ENCODE measurements at places on chromosomes 7 and 10.

DNA sequence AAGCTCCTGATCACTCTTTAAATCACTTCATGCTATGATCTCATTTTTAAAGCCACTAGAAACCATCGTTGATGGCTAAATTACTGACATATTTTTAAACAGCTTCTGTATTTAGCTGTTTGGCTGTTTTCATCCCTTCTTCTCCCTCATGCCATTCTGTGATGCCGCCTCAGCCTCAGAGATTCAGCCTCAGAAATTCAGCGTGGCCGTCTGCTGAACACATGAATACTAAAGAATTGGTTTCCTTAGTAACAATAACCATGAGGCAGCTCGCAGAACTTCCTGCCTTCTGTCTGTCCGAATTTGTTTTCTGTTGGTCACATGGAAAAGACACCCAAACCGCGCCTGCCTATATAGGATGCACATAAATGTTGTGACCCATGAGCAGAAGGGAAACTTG is 31.0 kb upstream of the FZD1 start:
- no peak for DNase-seq

GRCh38 chr7:8938044-8938805 is 504.8 kb downstream of the NXPH1 start:
- no peak for DNase-seq

DNA sequence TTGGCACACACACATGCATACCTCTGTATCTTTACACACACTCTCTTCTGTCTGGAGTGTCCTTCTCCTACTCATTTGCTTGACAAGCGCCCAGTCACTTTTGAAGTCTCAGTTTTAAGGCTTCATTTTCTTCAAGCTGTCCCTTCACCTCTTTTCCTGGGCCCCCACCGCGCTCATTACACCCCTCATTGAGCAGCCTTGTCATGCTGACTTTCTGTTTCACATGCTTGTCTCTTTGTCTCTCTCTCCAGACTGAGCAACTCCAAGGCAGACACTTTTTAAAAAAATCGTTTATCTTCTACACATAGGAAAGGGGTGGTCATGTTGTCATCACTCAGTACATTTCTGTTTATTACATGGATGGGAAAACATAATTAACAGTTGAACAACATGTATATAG is 225.2 kb upstream of the FZD1 start:
- no peak for DNase-seq

- DNase-seq = peak; percentile 9
Measured at GRCh38 chr10:128095753-128096469, 30.3 kb downstream of the MKI67 start.

DNA sequence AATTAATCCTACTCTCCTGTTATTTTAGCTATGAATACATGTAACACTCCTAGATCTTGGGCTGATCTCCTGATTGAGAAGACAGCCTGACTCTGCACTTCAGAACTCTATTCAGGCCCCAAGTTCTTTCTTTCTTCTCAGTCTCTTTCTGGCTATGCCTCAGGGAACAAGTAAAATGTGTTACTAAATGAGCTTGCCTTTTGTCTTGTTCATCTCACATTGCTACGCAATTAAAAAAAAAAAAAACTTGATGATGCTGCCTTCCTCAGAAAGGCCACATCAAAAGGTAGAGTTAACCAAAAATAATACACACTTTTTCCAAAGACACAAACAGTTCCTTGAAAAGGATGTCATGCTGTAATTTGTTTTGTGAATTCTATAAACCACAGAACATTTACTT is 258.1 kb downstream of the TWIST1 start:
- DNase-seq = no peak

- no peak for DNase-seq
Measured at GRCh38 chr10:49643241-49644034, 29.6 kb downstream of the CHAT start.

- no peak for DNase-seq
Measured at GRCh38 chr10:44988957-44989585, 10.5 kb upstream of the DEPP1 start.

- no peak for DNase-seq
Measured at GRCh38 chr7:37683246-37684120, at the start of gene GPR141. Gene GPR141, plus strand, starts transcription at chr7:37683766. Its CDS starts 56,628 bp downstream, at chr7:37740394.

GRCh38 chr7:95470452-95470851 is 15.3 kb upstream of the ASB4 start:
- no peak for DNase-seq

DNA sequence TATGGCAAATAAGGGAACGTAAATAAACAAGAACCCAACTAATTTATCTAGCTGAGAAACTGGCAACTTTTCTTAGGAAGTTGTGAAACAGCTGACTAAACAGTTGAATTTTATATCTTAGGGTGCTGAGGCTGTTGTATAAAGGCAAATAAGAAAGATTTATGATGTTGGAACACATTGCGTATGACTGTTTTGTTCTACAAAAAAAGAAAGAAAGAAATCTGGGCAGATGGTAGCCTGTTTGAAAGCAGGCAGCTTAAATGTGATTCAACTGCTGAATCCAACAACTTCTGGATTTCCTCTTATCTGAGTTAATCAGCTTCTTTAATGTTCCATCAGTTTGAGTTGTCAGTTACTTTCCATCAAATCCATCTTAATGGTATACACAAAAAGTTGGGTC is 214.5 kb downstream of the SNX13 start:
- DNase-seq = no peak

- DNase-seq = peak; percentile 92
Measured at GRCh38 chr7:135877805-135878204, 99.4 kb downstream of the MTPN start.

- DNase-seq = no peak
Measured at GRCh38 chr10:218798-219197, 83.5 kb downstream of the ZMYND11 start.

GRCh38 chr7:37336259-37336658 is 112.4 kb downstream of the ELMO1 start:
- DNase-seq = peak; percentile 8

DNA sequence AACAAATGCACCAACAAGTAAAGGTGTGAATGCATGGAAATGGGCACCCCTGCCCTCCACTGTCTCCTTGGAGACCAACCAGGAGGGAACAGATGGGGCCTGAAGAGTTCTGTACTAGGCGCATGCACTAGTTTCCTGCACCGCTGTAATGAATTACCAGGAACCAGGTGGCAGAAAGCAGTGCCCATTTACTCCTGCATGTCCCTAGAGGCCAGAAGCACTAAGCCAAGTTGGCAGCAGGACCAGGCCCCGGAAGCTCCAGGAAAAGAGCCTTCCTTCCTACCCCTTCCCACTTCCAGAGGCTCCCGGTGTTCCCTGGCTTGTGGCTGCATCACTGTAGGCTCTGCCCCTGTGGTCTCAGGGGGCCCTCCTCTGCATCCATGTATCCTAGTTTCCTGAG is 237.5 kb upstream of the PPP2R2D start:
- no peak for DNase-seq

DNA sequence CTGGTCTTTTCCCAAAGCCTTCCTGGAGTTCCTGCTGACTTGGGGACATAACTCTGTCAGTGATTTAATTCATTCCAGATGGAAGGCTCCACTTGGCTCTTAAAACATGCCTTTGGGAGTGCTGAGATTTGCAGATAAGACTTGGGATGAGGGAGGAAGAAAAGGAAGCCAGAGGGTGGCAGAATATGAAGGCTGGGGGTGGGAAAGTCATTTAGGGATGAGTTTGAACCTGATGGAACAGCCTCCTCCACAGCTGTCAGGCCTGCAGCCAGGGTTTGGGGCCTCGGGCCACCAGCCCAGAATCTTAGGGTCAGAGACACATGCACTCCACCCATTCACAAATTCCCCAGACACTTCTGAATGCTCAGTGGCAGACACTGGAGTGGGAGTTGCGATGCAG is 28.4 kb upstream of the EIF5AL1 start:
- peak; percentile 42 for DNase-seq

DNA sequence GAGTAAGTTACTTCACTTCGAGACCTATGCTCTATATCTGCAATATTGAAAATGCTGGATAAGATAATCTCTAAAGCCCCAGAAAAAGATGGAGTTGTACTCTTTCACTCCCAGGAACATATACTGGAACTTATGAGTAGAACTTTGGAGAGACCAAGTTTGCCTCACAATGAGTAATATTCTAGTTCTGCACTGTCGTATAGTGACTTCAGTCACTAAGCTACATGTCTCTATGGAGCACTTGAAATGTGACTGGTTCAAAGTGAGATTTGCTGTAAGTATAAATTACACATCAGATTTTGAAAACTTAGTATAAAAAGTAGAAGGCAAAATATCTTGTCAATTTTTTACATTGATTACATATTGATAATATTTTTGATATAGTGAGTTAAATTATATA is 116.4 kb downstream of the PTEN start:
- DNase-seq = no peak

GRCh38 chr7:106723398-106723797 is 62.4 kb upstream of the CCDC71L start:
- no peak for DNase-seq

DNA sequence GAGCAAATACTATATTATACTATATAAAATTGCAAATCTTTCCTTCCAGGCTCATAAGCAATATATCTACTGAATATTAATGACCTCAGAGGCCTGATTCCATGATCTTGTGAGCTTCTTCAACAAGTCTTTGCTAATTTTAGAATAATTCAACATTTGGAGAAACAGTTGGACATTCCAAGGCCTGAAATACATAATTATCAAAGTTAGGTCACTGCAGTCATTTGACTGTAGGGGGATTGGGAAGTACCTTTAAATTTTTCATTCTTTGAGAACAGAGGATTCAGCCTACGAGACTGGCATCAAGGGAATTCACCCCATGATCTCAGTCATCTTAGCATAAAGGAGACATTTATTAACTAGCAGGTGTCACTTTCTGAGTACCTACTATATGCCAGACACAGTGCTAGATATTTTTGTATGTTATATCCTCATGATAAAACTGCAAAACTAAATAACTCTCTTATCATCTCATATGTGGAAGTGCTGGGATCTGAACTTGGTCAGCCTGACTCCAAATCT is 85.4 kb downstream of the DOCK4 start:
- peak; percentile 5 for DNase-seq

- DNase-seq = no peak
Measured at GRCh38 chr10:12960334-12960898, 41.1 kb downstream of the CCDC3 start.

GRCh38 chr7:76358481-76359110 is at the start of gene YWHAG:
Gene YWHAG, minus strand, starts transcription at chr7:76358991. Its CDS starts 183 bp downstream, at chr7:76358808.
- DNase-seq = peak; percentile 80

- peak; percentile 18 for DNase-seq
Measured at GRCh38 chr10:121772884-121773283, 154.9 kb downstream of the ATE1 start.

GRCh38 chr7:32357535-32358277 is 132.5 kb downstream of the LSM5 start:
- DNase-seq = no peak

DNA sequence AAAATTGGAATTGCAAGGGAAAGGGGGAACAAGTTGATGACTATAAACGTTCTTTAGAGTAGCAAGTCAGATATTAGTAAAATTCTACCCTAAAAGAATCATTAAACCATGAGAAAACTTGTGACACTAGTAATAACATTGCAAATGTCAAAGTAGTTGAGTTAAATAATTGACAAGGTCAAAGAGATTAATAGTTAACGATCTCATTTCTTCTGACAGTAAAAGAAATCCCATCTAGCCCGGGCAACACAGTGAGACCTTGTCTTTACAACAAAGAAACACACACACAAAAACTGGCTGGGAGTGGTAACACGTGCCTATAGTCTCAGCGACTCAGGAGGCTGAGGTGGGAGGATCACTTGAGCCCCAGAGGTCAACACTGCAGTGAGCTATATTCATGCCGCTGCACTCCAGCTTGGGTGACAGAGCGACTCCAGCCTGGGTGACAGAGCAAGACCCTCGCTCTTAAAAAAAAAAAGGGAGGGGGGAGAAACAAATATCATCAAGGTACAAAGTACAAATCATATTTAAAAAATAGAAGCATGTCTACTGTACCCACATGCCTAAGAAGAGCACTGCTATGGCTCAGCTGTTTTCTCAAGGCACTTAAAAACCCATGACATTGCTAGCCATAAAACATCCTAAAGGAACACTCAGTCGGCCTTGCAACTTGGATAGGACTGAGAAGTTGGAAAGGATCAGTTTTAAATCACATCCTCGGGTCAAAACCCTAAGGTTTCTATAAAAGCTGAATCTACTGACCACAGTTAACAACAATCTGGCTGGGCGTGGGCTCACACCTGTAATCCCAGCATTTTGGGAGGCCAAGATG is 401.1 kb downstream of the PARD3 start:
- DNase-seq = no peak

DNA sequence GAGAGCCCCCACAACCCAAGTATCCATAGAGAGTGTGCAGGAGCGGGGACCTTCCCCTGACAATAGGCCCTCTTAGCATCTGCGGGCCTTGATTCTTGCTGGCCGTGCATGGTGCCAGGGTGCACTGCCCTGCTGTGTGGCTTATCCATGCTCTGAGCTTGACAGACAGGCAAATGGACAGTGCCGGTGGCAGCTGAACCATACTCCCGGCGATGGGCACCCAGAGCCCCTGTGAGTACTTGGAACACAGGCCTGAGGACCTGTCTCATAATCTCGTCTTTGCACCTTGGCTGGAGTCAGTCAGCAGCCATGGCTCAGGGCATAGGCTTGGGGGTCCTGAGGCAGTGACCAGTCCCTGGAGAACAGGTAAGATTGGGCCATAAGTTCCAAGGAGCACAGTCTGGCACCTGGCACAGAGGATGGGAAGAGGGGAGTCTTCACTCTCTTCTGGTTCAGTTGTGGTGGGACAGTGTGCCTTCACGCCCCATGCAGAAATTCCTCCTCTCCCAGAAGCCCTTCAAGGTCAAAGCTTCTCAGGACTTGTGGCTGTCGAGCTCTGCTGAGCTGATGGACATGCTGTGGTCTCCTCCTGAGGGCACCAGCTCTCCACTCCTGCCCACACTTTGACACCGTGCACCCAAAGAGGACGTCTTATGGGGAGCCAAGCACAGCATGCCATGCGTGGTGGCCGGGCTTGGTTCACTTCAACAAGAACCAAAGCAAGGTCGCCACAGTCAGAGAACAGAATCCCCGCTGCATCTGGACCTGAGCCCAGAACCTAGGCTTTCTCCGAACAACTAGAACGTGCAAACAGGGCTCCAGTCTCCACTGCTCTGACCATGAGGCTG is 59.4 kb upstream of the CAMK2B start:
- DNase-seq = no peak

- no peak for DNase-seq
Measured at GRCh38 chr10:14408139-14408538, 77.4 kb upstream of the FRMD4A start.

DNA sequence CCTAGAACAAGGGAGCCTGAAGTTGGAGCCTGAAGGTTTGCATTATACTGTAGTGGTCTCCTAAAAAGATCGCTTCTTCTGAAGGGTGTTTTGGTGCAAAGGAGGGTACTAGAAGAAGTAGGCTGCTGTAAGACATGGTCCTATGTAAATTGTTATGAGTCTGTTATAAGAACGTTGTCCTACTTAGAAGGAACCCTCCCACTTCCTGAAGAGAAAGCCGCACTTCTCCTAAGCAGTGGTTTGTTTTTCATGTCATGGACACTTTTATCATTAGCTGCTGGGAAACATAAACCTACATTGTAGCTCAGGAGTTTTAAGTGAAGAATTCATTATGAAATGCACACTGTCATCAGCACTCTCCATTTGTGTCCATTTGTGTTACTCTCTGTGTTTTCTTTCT is 129.1 kb upstream of the ITGB1 start:
- DNase-seq = no peak

GRCh38 chr10:26776258-26776657 is 78.8 kb downstream of the PDSS1 start:
- DNase-seq = peak; percentile 80

GRCh38 chr10:7795605-7796004 is 7.6 kb downstream of the ATP5F1C start:
- DNase-seq = peak; percentile 12
